ENCODE measurements at places on chromosomes 7 and 10.

- no peak for DNase-seq
Observed at GRCh38 chr10:78215645-78216044, 182.0 kb downstream of the RPS24 start.

GRCh38 chr7:88344956-88345832, 38.5 kb upstream of the STEAP4 start:
- peak; percentile 57 for DNase-seq

GRCh38 chr7:66899552-66900280, 21.3 kb upstream of the TMEM248 start:
- no peak for DNase-seq

- peak; percentile 70 for DNase-seq
Observed at GRCh38 chr7:50714857-50715256, 67.8 kb downstream of the GRB10 start.

- peak; percentile 30 for DNase-seq
Observed at GRCh38 chr10:81978238-81978637, 103.2 kb downstream of the NRG3 start.

DNA sequence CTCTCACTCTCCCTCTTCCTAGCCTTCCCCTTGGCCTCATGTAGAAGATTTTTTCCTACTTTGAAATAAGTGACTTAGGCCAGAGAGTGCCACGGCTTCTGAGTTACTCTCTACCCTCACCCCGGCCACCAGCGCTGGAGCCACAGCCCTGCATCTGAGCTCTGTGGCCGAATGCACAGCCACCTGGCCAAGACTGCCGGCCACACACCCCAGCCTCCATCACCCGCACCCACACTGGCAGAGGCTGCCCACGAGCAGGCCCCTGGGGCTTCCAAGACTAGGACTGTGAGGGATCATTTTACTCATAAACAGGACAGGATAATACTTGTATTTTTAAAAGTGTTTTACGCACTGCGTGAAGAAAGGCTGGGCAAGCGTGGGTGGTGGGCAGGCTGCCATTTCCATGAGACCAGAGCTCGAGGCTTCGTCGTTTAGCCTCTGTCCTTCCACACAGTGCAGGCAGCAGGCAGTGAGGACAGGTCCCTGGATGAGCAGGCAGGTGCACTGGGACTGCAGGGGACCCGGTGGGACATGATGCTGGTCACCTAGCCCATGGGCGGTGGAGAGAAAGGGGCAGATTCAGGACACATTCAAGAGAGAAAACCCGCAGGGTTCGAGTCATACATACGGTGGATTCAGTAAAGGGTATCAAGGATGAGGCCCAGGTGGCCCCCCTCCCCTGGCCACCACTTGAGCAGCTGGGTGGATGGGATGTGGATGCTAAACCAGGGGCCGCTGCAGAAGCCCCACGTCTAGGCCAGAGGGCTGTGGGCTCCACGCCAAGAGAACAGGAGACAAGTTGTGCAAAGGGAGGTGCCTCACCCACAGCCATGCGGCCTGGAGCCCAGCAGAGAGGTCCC, 35.5 kb upstream of the RNF32 start:
- no peak for DNase-seq

DNA sequence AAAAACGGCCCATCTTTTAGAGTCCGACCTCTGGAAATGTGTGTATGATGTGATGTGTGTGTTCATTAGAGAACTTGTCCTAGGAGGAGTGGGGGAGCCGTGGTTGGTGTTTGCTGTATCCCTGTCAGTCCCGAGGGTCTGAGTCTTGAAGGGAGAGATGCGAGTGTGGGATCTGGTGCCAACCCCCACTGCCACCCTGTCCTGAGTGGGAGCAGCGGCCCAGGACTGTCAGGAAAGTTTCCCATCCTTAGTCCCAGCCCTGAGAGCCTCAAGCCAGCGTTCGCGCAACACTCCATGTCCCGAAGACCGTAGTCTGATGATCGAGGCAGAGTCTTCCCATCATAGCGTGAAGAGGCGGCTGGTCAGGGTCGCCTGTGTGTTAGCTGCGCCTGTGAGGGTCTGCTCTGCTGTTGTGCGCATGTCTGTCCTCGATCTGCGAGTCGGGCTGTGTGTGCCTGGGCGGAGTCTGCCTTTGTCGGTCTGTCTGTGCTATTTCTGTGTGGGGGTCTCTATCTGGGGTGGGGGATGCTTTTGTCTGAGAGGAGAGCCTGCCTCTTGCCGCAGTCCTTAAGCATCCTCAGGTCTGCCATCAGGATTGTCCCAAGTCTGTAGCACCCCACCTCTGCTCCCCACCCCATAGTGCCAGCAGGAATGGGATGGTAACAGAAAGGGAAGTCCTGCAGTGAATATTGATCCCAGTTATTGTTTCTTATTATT, 514 bp upstream of the CHAT start:
- no peak for DNase-seq

- DNase-seq = no peak
Observed at GRCh38 chr7:116988363-116988989, 35.2 kb downstream of the ST7 start.

- no peak for DNase-seq
Observed at GRCh38 chr7:87173471-87173870, 21.2 kb downstream of the DMTF1 start.
